D721Med (cell line): ENCODE measurements at places on chromosomes 5 and 9.

GRCh38 chr5:169805527-169805934 is 168.5 kb downstream of the DOCK2 start:
- no peak for DNase-seq

- no peak for DNase-seq
Measured at GRCh38 chr5:40226906-40227305, 452.8 kb upstream of the PTGER4 start.

- no peak for DNase-seq
Measured at GRCh38 chr5:67538855-67539506, 342.4 kb upstream of the CD180 start.

DNA sequence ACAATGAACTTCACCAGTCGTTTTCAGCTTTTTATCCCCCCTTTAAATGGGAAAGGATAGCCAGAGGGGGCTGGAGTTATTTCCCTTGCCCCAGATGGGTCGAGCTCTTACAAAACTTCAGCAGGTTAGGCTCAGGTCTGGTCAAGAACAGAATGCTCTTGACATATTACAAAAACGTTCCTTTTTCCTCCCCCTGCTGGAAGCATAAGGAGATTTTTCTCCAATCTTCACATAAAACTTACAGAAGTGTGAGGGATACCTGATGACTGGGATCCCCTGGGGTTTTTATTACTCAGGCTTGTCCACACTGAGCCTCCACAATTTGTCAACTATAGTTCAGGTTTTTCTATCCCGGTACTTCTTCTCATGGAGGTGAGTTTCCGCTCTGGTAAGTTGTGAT is 60.8 kb downstream of the CSF2 start:
- no peak for DNase-seq

DNA sequence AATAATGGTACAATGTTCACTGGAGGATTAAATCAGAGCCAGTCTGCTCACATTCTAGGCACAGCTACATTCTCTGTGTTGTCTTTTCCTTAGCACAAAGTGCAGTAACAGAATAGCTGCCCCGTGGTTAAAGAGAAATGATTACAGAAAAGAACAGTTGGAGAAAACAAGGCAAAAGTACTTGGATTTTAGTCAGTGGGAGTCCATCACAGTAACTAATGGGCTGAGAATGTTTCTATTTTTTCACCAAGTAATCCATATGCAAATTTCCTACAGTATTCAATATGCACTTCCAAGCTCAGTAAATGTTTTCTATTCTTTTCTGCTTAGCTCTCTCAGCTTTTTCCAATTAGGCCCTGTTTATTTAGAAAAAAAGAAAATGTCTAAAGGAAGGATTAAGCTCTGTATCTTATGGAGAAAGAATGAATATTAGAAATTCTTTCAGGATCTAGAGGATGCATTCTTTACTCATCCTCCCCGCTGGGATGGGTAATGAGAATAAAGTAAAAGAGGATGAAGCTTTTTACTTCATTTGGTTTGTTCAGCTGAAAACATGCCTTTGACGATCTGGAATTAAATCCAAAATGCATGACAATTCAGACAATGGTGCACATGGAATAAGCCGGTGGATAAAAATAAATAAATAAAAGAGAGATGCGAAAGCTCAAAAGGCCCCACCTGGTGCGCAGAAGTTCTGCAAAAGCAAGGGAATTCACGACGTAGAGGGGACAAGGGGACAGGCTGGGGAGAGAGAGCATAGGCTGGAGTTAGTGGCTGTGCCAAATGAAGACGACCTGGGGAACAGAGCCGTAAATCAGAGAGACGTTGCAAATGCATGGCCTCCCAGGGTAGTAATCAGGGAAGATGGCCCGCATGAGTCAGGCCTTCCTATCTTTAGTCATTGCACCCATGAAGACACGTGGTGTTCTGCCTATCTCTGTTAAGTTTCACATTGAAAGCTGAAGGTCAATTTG is 345.2 kb downstream of the GLIS3 start:
- DNase-seq = no peak

- DNase-seq = no peak
Measured at GRCh38 chr5:4576908-4577307, 563.2 kb upstream of the ADAMTS16 start.

DNA sequence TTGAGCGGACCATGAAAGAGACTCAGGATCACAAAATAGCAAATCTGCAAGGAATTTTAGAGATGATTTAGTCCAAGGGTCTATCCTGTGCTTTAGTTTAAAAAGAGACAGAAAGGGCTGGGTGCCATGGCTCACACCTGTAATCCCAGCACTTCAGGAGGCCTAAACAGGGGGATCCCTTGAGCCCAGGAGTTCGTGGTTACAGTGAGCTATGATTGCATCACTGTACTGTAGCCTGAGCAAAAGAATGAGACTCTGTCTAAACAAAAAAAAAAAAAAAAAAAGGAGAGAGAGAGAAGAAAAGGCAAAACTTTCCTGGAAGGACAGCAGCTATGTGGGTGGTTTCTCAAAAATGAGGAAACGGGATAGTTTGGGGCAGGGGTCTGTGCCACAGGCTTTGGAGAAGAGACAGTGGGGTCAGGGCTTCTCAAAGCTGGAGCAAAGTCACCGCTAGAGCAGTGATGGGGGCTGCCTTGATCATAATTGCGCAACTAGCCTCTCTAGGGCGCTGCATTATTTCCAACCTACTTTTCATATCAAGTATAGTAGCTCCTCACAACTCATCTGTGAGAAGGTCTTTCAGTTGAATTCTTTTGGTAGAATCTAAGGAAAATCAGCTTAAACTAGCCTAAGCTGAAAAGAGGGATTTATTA is 8.5 kb upstream of the ANKH start:
- no peak for DNase-seq

DNA sequence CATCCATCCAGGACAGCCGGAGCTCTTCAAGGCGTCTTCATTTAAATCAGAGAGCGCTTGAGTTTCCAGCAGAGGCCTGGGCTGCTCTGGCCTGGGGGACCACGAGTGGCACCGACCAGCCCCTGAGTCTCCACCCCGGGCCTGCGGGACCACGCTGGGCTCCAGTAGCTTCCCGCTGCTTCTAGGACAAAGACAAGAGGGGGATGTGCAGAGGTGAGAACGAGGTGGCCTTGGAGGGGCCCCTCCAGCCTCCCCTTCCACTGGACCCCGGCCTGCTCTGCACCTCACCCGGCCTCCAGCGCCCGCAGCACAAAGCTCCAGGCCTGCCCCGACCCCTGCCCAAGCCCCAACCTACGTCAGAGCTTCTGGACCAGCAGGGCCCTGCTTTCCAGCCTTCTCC is 81.6 kb downstream of the IRX2 start:
- DNase-seq = no peak

- no peak for DNase-seq
Measured at GRCh38 chr9:114546851-114547250, 40.7 kb upstream of the ATP6V1G1 start.

- no peak for DNase-seq
Measured at GRCh38 chr5:2832394-2832793, 80.9 kb upstream of the IRX2 start.
